Activated T-helper 17 cell treated with anti-CD3 and anti-CD28 coated beads, Interleukin-2, amount 50 U/mL, for 72 hours (primary cell): ENCODE measurements at places on chromosomes 11 and 22. TPM values are rescaled to one million over a fixed set of nuclear protein-coding genes. Genes with fewer than 3 reads are reported as not detected.

Gene C1QTNF5
- total RNA-seq: not detected

Gene MMP27
- total RNA-seq: not detected

Gene MS4A15
- not detected for total RNA-seq

Gene RASD2
- 0.37 TPM for total RNA-seq

Gene CALCA
- not detected for total RNA-seq

Gene ZNF70
- total RNA-seq: 0.82 TPM

Gene PACSIN3
- 3.5 TPM for total RNA-seq

Gene NF2
- total RNA-seq: 28.5 TPM

Gene FAM227A
- total RNA-seq: 0.63 TPM

DNA sequence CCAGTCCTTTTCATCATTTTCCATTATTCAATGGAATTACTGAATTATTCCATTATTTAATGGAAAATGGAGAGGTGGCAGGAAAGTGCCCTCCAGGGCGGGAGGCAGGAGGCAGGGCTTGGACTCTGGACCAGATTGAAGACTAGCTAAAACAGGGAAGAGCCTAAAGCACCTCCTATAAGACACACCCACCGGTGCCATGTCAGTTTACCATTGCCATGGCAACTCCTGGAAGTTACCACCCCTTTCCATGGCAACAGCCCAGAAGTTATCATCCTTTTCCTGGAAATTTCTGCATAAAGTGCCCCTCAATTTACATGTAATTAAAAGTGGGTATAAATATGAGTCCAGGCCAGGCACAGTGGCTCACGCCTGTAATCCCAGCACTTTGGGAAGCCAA lies 443.7 kb downstream of the TBC1D22A start:
- no peak for ATAC-seq

DNA sequence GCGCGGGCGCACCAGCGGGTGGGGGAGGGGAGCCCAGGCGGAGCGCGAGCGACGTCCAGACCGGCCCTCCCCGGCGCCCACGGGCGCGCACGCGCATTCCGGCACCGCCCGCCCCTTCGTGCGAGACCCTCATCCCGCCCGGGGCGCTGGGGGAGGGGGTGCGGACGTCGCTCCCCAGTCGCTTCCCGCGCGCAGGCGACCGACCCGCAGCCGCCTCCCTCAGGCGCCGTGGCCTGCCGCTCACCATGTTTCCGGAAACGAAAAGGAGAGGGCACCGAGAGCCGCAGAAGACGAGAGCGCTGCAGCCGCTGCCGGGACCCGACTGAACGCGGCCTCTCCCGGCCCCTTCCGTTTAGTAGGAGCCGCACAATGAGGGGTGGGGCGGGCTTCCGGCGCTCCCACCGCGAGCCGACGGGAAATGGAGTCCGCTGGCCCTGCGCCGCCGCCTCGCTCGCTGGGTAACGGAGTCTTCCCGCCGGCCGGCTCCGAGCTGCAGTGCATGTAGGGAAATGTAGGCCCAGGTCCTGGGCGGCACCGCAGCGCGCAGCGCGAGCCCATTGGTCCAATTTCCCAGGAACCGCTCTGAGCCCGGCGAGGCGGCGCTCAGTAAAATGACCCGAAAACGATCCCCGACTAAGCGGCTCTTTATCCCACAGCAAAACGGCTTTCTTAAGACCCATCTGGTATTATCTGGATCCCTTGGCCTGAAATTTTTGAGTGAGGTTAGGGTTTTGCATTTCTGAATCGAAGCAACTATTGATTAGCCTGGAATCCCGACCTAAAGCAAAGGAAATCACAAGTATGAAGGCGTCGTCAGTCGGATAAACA lies at the start of gene CFL1:
Gene CFL1 (minus strand): TSS at position 328 of the 828 bp plus-strand sequence. CDS start 81 bp downstream, at position 247.
- peak; percentile 72 for ATAC-seq

DNA sequence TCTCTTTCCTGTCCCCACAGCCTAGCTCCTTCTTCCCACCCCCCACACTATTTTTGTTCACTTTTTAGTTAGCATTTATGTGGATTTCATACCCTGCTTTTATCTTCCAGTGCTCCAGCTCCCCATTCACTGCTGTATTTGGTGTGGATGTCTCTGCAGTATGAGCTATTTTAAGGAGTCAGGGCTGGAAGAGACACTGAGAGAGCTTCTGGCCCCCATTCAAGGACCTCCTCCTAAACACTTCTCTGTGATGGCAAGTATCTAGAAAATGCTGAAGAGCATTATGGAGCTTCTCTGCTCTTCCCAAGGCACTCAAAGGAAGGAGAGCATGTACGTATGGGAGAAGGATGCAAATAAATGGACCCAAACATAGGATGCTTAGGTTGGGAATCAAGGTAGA lies 79.5 kb downstream of the RAB30 start:
- no peak for ATAC-seq

DNA sequence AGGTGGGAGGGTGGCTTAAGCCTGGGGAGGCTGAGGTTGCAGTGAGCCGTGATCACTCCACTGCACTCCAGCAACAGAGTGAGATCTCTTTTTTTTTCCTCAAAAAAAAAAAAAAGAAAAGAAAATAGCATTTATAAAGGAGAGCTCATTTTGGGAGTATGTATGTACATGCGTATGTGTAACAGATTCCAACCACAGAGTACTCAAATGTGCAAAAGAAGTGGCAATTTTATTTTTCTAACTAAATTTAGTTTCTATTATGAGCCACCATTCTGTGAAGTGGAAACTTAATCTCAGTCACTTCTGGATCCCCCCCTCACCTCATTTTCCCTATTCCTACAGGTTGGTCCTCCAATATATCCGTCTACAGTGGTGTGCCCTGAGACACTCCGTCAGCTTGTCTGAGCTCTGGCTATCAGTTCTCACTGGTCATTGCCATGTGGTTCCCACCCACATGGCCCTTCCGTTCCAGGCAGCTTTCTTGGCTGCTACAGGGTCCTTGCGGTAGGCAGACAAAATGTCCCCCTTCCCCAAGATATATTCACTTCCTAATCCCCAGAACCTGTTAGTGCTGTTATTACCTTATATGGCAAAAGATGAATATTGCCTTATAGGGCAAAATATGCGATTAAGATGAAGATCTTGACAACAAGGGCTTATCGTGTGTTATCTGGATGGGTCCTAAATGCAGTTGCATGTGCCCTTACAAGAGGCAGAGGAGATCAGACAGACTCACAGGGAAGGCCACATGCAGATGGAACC lies 35.8 kb upstream of the TSKU start:
- no peak for ATAC-seq

- peak; percentile 44 for ATAC-seq
Observed at GRCh38 chr22:19984201-19984753, 32.3 kb downstream of the ARVCF start.

DNA sequence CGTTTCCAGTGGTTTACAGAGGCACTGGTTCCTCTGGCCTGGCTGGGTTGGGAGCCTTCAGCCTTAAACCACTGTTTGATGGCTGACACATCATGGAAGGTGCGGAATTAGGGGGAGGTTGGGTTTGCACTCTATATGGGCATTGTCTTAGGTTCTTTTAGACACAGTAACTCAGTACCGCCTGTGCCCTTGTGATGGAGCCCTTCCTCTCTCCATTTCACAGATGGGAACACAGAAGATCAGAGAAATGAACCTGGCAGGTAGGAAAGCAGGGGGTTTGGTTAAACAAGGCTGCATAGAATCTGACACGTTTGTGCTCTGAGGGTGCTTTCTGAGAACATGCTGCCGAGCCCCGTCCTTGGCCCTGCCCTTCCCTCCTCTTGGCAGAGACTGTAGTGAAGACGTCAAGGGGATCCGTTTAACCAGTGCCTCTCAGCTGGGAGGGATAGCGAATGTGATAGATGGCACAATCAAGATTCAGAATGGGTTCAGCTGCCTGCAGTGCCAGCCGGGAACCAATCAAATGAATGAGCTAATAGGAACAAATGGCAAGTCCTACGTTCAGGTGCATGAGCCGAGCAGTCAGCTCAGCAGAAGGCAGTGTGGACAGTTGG lies 228.6 kb downstream of the TBC1D22A start:
- no peak for ATAC-seq

DNA sequence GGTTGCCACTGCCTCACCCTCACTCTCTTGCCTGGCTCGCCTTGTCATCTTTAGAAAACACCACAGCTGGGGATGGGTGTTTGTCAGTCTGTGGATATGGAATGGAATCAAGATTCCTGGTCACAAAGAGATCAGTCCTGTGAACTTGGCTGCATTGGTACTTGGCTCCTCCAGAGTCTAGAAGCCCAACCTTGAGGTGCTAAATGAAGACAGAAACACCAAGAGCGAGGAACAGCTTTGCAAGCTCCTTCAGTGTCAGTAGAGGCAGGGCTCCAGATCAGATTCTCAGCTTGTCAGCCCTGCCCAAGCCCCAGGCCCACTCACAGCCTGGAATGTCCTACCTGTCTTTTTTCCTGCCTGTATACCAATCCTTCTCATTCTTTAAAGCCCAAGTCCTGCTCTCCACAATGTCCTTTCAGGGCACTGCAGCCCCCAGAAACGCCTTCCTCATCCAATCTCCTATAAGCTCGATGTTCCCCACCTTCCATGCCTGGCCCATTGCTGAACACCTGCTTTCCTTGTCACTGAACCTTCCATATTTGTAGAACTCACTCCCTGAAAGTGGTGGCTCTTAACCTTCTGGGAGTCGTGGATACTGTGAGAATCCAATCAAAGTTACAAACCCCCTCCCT lies 188.9 kb downstream of the BCR start:
- ATAC-seq: no peak

DNA sequence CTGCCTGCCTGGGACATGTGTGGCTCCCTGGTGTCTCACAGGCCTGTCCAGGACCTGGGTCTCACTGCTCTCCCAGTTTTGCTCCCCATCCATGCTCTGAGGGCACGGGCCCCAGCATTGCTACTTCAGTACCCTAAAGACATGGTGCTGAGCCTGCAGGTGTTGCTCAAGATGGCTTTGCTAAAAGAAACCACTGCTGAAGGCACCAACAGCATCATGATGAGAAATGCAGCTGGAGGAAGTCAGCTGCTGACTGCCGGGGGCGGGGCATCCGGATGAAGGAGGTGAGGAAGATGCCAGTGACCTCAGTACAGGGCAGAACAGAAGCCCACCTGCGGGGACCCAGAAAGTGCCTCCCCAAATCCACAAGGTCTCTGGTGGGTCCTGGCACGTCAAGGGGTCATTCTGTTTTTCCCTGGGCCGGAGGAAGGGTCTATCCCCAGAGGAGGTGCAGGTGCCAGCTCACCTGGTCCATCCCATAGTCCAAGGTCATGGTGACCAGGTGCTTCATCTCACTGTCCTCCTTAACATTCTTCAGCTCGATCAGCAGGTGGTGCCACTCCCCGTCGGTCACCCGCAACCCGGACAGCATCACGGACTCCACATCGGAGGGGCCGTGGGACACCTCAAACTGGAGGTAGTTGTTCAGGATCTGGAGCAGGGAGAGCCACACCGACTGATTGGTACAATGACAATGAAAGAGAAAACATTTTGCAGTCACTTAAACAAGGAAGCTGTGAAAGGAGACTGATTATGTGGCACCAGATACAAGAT lies 63.9 kb downstream of the TRMU start:
- no peak for ATAC-seq

GRCh38 chr22:39221999-39222686 lies 22.6 kb downstream of the PDGFB start:
- ATAC-seq: no peak

GRCh38 chr11:130817330-130817944 lies 98.8 kb downstream of the SNX19 start:
- ATAC-seq: no peak

DNA sequence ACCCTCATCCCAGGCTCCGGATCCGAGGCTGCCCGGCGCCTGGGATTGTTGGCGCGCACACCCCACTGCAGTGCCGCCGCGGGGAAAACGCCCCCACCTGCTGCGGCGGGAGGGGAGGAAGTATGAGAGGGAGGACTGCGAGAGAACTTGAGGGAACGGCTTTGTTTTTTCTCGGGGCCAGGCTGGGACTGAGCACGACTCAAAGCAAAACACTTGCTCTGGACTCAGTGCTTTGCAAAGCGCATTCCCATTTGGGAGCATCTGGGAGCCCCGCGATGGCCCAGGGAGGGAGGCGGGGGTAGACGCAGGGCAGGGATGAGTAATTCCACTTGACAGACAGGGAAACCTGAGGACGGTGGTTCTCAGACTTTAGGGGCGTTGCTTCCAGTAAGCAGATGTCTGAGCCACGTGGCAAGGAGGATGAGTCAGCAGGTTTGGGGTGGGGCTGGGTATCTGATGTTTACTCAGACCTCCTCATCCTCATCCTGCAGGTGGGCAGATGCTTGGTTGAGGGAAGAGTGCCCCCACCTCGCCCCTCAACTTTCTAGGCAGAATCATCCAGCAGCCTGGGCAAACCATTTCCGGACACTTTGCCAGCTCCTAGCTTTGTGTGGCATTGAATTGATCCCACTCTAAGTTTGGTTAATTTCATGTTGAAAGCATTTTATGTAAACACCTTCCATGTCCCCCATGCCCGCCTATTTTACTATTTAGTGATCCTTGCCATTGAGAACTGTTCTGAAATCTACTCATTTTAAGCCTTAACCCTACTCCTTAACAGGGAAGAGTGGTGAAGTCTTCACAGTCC lies 1.5 kb downstream of the MIAT start:
- ATAC-seq: peak; percentile 90

- ATAC-seq: peak; percentile 60
Observed at GRCh38 chr11:10407055-10407454, 48.0 kb upstream of the AMPD3 start.

DNA sequence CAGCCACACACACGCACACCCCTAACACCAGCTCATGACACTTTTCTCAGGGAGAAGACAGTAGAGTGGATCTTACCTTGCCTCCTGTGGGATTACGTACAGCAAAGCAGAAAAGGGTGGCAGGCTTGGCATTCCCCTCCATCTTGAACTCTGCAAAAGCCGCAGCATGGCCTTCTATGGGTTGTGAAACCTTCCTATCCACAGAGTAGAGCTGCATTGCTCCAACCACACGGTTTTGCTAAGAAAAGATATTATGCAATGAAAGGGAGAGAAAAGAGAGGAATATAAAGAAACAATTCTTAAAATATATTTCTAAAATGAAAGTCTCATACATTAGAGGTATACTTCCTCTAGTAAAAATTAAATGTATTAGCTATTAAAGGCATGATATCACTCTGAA lies 48.8 kb downstream of the CLTCL1 start:
- ATAC-seq: no peak

DNA sequence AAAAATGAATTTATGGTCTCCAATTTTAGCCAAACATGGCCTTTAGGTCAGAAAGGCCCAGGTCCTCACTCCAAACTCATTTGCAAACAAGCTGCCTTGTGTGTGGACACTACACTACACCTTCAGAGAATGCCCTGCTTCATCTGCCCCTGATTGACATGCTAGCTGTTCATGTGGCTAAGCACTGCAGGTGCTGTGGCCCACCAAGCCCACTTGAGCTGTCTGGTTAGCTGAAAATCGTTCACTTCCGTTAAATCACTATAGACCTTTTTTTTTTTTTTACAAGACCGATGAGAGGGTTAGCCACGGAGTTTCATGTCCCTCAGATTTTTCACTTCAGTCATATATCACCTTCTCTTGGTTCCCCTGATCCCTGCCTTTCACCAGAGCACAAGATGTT lies 39.3 kb downstream of the NF2 start:
- ATAC-seq: peak; percentile 48

- no peak for ATAC-seq
Observed at GRCh38 chr11:90722552-90723190, 499.8 kb upstream of the CHORDC1 start.

DNA sequence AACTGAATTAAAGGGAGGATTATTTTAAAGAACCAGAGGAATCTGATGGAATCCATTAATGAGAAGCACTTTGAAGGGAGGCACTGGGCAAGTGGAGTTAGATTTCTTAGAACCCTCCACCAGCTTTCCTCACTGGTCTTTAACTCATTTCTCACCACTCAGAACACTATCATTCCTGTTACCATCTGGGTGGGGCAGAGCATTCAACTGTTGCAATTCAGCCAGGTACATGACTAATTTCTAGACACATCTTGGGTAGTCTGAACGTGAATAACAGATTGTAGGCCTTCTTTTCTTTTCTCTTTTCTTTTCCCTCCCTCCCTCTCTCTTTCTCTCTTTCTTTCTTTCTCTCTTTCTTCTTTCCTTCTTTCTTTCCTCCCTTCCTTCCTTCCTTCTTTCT lies 15.5 kb upstream of the MMP1 start:
- ATAC-seq: no peak
